Activated CD4-positive, alpha-beta T cell treated with anti-CD3 and anti-CD28 coated beads, Interleukin-10, Interleukin-2, amounts not matched to agents 100 ng/mL and 50 ng/mL, durations not matched to agents 16 hours and 8 hours (primary cell): ENCODE measurements at places on chromosomes 12 and 14.

DNA sequence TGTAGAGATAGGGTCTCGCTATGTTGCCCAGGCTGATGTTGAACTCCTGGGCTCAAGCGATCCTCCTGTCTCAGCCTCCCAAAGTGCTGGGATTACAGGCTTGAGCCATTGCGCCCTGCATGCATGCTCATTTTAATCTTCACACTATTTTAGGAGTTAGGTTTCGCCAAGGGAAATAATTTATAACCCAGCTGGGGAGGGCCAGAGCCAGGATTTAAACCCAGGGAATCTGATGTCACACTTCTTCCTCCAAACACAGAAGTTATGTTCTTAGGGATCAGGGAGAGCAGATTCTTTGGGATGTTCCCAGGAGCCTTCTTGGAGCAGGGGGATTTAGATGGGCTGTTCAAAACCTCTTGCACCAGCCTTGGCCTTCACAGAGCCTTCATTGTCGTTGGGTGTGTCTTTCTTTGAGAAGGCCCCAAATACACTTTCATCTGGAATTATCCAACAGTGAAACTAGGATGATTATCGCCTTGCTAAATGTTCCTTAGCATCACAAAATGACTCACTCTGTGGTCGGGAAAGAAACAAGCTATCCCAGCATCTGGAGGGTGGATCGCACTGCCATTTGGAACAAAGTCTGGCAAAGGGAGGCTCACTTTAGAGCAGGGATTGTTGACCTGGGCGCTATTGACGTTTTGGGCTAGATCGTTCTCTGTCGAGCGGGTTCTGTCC, 8.2 kb upstream of the PPP1CC start:
- DNase-seq, result no peak

GRCh38 chr14:103315351-103315911, 18.6 kb upstream of the EIF5 start:
- DNase-seq, result no peak

DNA sequence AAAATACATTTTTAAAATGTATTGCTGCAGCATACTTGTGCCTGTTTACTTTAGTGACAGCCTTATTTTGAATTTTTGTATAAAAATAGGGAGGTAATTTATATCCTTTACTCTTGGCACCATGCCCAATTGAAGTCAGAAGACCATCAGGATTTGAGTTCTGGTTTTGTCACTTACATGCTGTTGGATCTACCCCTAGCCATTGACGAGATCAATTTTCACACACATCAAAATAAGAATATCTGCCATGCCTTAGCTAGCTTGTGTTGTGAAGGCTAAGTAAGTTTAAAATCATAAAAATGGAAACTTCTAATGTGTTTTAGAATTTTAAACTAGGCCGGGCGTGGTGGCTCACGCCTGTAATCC, 381.8 kb downstream of the KCNH5 start:
- no peak for DNase-seq

DNA sequence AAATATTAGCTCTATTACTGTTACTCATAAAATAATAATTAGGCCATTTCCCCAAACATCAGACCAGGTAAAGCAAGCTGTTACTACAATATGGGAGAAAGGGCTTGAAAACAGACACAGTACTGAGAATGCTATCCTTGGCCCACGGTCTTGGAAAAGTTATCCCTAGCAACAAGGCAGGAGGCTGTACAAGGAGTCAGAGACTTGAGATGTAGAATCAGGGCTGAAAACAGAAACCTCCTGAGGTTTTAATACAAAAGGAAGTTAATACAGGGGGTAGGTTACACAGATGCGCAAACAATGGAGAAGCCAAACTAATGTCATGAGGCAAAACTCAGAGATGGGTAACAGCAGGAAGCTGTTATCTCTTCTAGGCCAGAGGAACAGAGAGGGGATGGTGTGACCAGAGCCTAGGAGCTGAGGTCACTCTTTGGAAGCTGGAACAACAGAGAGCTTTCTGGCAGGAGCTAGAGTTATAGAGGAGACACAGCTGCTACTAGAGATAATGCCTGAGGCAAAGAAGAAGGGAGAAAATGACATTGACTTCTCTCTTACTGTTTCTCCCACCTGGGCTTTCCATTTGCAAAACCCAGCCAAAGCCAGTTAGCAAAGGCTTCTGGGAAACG, 248.8 kb downstream of the SUDS3 start:
- no peak for DNase-seq

DNA sequence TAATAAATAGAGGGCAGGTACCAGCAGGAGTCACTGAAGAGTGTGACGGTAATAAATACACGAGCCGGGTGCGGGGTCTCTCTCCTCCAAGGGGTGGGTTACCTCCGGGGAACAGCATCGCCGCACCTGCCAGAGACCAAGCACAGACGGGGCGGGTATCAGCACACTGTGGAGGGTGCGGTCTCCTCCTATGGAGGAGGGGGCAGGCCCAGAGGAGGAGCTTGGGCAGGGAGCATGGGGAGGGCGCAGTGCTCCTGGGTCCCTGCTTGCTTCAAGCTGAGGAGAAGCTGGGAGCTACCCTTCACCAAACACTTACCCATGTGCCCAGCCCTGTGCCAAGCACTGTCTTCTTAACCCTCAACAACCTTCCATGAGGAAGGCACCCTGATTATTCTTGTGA, 12.8 kb downstream of the PGF start:
- DNase-seq, result no peak

DNA sequence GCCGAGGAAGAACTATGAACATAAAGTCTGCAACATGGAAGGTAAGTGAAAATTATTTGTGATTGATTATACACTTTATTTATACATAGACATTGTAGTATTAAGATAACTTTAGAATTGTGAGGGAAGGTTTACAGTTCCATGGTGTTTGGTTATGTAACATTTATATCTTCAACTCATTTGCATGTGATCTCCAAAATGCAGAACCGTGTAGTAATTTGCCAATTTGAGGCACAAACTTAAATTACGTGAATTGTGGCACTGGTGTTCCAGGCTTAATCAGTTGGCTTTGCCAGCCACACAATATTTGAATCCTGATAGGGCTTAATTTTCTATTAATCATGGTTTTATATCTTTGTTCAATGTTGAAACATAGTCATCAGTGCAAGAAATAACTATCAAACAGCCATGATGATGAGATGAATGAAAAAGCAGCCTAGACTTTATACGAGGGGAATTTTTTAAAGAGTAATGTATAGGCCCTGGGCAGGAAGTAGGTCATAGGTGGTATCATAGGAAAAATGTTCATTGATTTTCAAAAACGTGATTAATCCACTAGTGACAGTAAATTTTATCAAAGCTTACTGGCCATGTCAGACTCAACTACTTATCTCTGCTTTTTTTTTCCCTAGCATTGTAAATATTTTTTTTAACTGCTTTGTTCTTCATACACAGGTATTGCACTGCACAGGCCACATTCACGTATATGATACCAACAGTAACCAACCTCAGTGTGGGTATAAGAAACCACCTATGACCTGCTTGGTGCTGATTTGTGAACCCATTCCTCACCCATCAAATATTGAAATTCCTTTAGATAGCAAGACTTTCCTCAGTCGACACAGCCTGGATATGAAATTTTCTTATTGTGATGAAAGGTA, 31.7 kb downstream of the HIF1A start:
- no peak for DNase-seq

GRCh38 chr12:132423820-132424645, 65.9 kb upstream of the FBRSL1 start:
- no peak for DNase-seq

DNA sequence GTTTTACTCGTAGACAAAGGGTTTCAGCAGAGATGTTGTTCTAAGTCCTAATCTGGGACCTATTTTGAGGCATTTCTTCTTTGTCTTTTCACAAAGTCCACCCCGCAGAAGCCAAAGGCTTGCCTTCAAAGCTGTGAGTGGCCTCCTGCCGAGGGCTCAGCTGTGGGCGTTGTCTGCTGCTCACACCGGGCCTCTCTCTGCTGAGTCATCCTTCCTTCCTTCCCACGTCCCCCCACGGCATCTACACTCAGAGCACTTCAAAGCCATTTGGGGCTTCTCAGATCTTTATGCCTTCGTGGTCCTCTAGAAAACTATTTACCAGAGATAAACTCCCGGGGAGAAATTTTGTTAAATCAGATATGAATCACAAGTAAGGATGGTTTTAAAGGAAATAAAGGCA, 115.9 kb upstream of the TMPO start:
- peak; percentile 85 for DNase-seq

GRCh38 chr12:56257071-56257470, 1.1 kb downstream of the ANKRD52 start:
- DNase-seq, result no peak

GRCh38 chr14:92154283-92154942, 32.6 kb downstream of the CPSF2 start:
- DNase-seq, result no peak

DNA sequence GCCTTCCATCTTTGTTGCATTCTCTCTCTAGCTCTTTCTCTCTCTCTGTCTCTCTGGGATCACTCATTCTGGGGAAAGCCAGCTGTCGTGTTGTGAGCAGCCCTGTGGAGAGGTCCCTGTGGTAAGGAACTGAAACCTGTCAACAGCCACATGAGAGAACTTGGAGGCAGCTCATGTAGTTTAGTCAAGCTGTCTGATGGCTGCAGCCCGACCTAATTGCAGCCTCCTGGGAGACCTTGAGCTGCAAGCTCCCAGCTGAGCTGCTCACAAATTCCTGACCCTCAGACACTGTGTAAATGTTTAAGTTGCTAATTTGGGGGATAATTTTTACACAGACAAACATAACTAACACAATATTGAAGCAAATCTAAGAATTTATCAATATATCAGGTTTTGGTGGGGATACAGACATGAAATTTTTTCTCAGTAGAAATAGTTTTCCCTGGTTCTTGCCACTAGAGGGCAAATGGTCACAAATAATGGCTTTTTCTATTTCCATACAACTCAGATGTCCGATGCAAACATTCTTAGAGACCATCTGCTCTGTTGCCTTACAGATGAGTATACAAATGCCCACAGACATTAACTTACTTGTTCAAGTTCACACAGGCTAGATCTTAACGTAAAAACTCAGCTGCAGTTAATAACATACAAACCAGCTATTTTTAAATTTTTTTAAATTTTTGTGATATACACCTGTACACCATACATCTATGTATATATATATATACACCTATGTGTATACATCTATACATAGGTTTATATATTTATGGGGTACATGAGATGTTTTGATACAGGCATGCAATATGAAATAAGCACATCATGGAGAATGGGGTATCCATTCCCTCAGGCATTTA, 15.5 kb upstream of the KRR1 start:
- DNase-seq, result peak; percentile 58

DNA sequence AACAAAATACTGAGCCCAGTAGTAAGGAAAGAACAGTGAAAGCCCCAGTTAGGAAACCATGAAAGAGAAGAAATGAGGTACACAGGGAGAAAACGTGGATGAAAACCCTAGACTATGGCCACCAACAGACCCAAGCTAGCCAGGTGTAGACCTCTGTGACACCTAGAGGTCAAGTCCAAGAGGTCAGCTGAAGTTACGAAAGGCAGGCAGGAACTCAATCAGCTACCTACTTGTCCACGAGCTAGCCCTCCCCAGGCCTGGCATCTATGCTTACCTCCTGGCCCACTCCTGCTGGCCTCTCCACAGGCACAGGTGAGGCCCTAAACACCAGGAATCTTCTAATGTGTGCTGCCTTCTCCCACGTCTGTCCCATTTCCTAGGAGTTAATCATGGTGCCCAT, 48.7 kb downstream of the DPF3 start:
- no peak for DNase-seq

GRCh38 chr12:91651728-91652127, 469.1 kb upstream of the DCN start:
- DNase-seq, result no peak

GRCh38 chr12:29220632-29221336, 71.7 kb downstream of the FAR2 start:
- no peak for DNase-seq

GRCh38 chr14:43165651-43166050, 1341.4 kb downstream of the FSCB start:
- DNase-seq, result no peak

GRCh38 chr12:56601503-56601902, 28.6 kb downstream of the BAZ2A start:
- peak; percentile 14 for DNase-seq

DNA sequence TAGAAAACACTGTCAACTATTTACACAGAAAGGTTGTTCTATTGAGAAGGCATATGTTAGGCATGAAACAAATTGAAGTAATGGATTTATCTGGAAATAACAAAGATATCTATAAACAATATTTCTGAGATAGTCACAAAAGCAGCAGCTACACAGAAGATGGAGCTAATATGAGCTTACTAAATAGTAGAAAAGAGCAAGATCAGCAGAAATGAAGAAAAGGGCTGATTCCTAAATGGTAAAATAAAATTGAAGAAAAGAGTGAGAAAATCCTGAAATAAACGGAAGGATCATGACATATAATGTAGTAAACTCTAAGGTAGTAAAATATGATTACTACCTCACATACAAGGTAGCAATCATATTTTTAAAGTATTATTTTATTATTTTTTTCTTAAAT, 1263.9 kb downstream of the FSCB start:
- DNase-seq, result no peak

- DNase-seq, result no peak
Measured at GRCh38 chr14:93893661-93894261, 33.4 kb upstream of the FAM181A start.

DNA sequence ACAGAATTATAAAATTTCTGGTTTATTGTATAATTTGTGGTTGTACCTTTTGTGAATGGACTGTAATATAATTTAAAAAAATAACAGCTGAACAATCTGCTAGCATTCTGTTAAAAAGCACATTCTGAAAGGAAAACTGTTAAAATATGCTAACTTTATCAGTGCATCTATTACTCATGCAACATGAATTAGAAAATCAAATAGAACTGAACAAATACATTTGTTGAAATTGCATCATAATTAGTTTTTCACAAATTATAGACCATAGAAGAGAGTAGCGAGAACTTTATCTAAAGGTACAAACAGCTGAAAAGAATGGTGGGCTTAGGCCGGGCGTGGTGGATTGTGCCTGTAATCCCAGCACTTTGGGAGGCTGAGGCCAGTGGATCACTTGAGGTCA, 33.0 kb downstream of the PTPN21 start:
- no peak for DNase-seq

DNA sequence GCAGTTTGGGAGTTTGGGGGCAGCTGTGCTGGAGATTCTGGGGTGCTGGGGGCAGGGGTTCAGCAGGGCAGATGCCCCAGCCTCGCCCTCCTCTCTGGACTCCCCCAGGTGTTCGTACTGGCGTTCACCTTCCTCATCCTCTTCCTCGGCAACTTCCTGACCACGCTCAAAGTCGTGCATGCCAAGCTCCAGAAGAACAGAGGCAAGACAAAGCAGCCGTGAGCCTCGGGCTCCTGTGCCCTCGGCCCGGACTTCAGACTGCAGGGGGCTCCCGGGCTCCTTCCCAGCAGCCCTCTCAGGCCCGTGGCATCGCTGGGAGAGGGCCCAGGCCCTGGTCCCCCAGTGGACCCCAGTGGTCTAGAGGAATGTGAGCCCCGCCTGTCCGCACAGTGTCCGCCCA, 18.0 kb downstream of the RHOF start:
- no peak for DNase-seq

GRCh38 chr14:64953661-64954060, 11.1 kb upstream of the GPX2 start:
- DNase-seq, result no peak

GRCh38 chr12:116556964-116557698, 2.0 kb upstream of the MAP1LC3B2 start:
- DNase-seq, result no peak
